ENCODE measurements at places on chromosomes 1 and 21.
A peak's percentile ranks its signal among the peaks of the same experiment; 100 is the strongest.

DNA sequence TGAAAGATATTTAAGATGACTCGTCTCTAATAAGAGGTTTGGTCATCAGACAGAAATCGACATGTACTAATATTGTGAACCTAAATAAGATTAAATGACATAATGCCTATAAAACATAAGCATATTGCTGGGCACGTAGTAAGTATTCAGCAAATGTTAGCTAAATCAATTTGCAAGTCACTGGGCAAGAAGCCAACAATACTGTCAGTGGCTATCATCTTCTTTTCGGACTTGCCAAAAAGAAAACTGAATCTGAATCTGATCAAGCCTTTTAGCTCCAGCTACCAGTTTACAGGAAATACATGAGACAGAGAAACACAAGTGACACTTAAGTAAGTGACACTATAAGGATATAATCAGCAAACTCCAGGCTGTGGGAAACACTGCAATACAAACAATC lies 46.0 kb downstream of the RPL5 start:
- DNase-seq: no peak

- DNase-seq: no peak
These were observed 5.9 kb upstream of the SIPA1L2 start for GRCh38 chr1:232635778-232636356.

GRCh38 chr1:206471415-206471801 lies 1.1 kb downstream of the IKBKE start:
- no peak for DNase-seq

DNA sequence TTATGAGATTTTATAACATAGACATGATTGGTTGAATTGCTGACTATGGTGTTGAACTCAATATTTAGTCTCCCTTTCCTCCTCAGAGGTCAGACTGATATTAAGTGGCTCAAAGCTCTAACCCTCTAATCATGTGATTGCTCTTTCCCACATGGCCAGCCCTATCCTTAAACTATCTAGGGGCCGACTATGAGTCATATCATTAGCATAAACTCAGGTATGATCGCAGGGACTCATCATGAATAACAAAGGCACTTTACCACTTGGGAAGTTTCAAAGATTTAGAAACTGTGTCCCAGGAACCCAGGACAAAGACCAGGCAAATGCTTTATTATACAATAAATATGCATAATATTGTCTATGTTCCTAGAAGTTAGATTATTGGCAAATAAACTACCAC lies 894.6 kb upstream of the NEGR1 start:
- DNase-seq: no peak

GRCh38 chr1:161869291-161869690 lies 103.2 kb downstream of the ATF6 start:
- no peak for DNase-seq

GRCh38 chr21:45029948-45030681 lies 44.3 kb upstream of the ADARB1 start:
- no peak for DNase-seq

DNA sequence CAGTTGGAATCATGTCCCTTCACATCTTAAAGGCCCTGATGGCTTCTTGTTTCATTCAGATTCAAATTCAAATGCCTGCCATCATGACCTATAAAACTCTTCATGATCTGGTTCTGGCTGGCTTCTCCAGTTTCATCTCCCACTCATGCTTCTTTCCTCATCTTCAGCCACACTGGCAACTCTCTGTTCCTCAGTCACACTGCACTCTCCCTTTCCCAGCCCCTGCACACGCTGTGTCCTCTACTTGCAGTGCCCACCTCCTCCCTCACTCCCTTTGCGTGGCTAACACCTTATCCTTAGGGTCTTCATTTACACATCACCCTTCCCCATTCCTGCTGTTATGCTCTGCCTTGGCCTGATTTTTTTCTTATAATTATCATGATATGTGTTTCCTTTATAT lies 120.6 kb upstream of the LMO4 start:
- DNase-seq: no peak

GRCh38 chr1:25922971-25923552 lies 16.8 kb upstream of the STMN1 start:
- peak; percentile 47 for DNase-seq

DNA sequence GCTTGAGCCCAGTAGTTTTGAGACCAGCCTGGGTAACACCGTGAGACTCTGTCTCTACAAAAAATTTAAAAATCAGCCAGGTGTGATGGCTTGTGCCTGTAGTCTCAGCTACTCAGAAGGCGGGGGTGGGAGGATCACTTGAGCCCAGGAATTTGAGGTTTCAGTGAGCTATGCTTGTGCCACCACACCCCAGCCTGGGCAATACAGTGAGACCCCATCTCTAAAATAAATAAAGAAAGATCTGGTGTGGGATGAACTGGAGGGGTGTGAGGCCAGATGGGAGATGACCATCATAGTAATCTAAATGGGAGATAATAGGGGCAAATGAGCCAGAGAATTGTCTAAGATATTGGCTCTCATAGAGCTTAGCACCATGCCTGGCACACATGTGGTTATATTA lies 60.1 kb upstream of the TRABD2B start:
- DNase-seq: no peak

- DNase-seq: no peak
These were observed 5.6 kb upstream of the AKR1A1 start for GRCh38 chr1:45545019-45545493.

- DNase-seq: no peak
These were observed 147.2 kb downstream of the NR5A2 start for GRCh38 chr1:200174525-200175295.

DNA sequence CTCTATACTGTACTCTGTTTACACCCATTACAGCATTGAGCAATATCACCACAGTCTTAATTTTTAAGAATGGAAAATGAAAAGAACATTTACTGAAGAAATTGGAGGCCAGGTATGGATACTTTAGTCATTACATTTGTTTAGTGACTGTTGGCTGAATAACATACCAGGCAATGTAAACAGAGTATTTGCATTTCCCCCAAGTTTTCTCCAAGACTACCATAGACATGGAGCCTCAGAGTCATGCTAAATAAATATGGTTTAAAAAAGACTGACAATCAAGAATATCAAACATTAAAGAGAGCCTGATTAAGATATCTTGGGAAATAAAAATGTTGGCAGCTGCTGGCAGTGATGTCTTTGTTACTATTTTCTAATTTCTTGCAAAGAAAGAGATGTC lies 136.9 kb upstream of the ADAMTS5 start:
- no peak for DNase-seq

GRCh38 chr1:94808669-94809068 lies 11.5 kb upstream of the SLC44A3 start:
- DNase-seq: no peak

DNA sequence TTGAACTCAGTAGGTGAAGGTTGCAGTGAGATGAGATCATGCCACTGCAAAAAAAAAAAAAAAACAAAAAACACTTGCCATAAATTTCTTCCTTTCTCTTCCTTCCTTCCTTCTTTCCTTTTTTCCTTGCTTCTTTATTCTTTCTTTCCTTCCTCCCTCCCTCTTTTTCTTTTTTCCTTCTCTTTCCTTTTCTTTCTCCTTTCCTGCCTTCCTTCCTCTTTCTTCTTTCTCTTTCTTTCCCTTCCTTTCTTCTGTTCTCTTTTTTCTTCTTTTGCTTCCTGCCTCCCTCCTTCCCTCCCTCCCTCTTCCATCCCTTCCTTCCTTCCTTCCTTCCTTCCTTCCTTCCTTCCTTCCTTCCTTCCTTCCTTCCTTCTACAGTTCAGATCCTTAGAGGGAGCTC lies 71.2 kb downstream of the LYPLAL1 start:
- DNase-seq: no peak

- DNase-seq: no peak
These were observed 56.9 kb upstream of the EDEM3 start for GRCh38 chr1:184811439-184812111.

GRCh38 chr1:223870617-223871574 lies 25.1 kb upstream of the TP53BP2 start:
- no peak for DNase-seq

DNA sequence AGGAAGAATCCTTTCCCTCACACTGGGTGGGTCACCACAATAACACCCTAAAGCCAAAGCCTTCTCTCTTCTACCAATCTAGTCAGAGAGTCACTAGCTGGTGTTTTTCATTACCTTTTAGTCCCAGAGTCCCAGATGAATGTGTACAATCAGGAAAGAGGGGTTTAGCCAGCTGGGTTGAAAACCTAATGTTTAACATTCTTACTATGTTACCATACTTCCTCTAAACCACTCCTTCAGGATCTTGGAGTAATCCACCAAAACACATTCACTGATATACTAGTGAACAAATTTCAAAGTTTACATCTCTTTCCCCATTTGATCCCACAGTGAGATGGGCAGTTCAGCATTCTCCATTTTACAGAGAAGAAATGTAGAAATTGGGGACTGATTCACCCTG lies 9.7 kb downstream of the LPAR3 start:
- DNase-seq: no peak

GRCh38 chr1:97996880-97997279 lies 76.0 kb upstream of the DPYD start:
- DNase-seq: no peak

DNA sequence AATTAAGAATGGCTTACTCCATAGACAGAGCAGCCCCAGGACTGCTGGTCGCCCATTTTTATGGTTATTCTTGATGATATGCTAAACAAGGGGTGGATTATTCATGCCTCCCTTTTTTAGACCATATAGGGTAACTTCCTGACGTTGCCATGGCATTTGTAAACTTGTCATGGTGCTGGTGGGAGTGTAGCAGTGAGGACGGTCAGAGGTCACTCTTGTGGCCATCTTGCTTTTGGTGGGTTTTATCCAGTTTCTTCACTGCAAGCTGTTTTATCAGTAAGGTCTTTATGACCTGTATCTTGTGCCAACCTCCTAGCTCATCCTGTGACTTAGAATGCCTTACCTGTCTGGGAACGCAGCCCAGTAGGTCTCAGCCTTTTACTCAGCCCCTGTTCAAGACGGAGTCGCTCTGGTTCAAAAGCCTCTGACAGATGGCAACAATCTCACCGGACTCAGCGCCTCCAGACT lies 5.2 kb upstream of the AGPAT3 start:
- DNase-seq: no peak

DNA sequence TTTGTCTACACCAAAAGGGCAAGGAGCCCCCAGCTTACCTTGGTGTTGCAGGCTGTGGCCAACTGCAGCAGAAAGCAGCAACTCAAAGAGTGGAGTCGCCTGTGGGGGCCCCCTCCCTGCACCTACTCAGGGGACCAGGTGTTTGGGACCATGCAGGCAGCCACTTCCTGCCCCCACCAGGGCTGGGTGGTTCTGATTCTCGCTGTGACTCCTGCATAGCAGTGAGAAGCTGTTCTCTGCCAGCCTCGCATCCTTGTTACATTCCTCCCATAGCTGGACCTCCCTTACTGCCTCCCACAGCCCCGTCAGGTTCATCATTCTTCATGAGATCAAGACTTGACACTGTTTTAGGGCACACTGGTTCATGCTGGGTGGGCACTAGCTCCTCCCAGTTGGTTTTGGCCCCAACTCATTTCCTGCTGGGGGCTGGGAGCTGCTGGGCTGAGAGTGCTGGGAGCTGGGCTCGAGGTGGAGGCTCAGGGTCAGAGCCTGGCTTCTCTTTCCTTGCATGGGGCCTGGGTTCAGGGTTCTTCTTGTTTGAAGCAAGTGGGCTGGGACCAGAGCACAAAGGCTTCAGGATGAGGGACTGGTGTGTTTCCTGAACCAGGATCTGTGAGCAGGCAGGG lies 146.9 kb upstream of the C1orf174 start:
- no peak for DNase-seq

DNA sequence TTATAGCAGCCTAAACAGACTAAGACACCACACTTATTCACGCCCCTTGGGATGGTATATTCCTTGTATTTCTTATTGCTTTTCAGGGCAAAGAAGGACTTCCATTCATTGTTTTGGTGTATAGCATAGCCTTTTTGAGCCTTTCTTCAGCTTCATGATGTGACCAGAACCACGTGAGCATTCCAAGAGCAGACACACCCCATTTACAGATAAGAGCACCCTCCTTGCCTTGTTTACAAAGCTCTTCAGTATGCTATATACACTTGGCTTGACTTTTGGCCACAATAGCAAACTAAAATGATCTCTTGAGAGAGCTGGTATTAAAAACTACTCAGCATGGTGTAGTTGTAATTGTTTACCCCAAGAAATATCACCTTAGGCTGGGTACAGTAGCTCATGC lies 78.7 kb downstream of the PIK3R3 start:
- no peak for DNase-seq

DNA sequence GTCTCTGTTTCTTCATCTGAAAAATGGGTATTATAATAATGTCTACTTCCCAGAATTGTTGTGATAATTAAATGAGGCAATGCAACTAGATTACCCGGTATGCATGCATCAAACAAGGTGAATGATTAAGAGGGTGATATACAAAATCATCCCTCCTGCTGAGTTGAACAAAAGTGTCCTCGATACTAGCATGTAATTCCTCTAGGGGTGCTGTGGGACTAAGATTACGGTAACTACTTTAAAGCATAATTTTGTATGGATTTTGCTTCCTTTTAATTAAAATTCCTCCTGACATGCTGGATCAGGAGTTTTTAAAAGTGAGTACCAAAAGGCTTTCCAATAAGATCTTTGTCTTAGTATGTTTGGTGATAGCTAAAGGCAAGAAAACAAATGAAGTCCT lies 98.7 kb upstream of the PRMT6 start:
- no peak for DNase-seq

DNA sequence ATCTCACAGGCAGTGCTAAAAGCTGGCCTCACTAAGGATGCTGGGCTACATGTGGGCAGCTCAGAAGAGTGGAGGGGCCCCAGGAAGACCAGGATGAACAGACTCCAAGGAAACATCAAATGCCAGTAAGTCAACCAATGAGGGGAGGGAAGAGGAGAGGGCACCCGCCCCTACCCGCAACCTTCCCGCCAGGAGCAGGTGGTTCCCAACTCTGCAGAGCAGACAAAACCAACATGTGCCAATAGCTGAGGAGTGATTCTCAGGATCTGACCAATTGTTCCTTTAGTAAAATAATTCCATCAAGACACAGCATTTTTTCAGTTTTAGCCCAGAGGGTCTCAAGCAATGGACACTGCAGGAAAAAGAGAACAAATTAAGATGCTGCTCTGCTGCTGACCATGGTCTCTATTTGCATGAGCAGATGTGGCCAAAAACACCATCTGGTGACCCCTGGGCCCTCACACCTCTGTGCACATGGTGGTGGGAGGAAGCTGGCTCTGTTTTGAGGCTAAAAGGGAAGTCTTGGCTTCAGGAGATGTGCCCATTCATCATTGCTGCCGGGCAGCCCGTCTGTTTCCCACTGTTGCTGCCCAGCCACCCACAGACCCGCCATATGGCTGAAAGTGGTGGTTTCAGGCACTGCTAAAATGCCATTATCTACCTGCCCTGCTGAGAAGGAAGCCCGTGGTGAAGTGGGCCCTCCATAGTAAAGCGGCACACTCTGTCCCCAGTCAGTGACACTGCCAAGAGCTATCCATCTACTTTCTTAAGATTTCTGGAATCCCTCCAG lies 231.8 kb downstream of the KCNH1 start:
- no peak for DNase-seq

DNA sequence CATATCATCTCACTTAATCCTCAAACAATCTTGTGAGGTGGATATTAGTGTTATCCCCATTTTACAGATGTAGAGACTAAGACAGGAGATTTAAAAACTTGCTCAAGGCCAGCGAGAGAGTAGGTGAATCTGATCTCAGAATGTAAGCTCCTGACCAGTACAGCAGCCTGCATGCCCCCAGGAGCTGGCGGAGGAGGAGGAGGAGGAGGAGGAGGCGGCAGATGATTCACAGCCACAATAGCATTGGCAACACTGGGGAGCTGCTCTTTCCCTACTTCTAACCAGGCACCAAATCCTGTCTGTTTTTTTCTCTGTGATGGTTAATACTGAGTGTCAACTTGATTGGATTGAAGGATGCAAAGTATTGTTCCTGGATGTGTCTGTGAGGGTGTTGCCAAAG lies 243.2 kb downstream of the ATG4C start:
- DNase-seq: no peak

- no peak for DNase-seq
These were observed 49.4 kb upstream of the DESI2 start for GRCh38 chr1:244603498-244603897.
